Activated naive CD4-positive, alpha-beta T cell treated with anti-CD3 and anti-CD28 coated beads, Interleukin-2, amount 10 ng/mL, durations not matched to agents 7 days and 5 days (primary cell): ENCODE measurements at places on chromosomes 2 and 18.

DNA sequence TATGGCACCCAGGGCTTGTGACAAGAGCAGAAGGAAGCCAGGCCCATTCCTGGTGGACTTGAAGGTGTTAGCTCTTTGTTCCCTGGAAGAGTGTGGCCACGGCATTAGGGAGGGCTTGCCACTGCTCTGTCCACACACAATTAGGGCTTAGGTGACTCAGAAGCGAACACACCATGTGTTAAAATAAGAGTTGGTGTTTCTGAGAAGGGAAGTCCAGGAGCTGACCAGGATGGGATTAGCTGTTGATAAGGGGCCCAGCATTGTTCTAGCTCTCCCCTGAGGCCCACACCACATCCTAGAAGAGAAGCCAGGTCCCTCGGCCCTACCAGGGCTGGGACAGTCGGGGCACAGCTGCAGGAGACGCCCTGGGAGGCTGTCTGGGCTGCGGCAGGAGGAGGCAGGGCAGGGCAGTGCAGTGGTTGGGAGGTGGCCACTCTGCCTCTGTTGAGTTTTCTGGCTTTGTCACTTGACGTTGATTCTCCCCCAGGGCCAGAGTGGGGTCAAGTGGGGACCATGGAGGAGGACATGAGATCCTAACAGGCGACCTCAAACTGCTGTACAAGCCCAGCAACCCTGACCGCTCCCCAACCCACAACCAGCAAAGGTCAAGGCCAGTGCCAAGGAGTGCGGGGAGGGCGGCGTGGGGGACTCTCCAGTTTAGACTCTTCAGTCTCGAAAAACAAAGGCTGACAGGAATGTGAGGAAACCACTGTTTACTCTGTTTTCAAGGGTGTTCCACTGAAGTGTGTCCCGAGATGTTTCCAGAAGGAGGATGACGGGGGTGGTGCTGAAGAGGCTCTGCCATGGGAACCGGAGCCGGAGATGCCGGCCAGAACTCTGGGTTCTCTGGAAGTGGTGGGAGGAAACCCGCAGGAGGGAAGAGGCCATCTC, 16.8 kb downstream of the GNLY start:
- no peak for DNase-seq

- DNase-seq: peak; percentile 47
Observed at GRCh38 chr2:219175928-219176817, 552 bp downstream of the CNPPD1 start.

DNA sequence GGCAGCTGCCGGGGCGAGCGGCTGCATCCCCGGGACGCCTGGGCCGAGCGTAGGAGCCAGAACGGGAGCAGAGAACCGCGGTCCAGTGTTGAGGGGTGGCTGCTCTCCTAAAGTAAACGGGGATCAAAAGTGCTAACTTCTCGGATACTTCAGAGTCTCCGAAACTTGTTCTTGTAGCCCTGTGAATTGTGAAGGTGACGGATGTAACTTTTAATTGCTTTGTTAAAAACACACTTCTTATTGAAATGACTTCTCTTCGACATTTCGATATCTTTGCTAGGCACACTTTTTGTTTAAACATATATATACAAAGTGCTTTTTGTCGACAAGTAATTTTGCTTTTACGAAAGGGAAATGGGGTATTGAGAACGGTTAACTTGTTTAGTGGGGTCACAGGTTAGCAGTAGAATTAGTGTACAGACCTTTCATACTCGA, 540 bp downstream of the ATP9B start:
- DNase-seq: no peak

GRCh38 chr2:136248242-136248641, 130.3 kb upstream of the CXCR4 start:
- no peak for DNase-seq

DNA sequence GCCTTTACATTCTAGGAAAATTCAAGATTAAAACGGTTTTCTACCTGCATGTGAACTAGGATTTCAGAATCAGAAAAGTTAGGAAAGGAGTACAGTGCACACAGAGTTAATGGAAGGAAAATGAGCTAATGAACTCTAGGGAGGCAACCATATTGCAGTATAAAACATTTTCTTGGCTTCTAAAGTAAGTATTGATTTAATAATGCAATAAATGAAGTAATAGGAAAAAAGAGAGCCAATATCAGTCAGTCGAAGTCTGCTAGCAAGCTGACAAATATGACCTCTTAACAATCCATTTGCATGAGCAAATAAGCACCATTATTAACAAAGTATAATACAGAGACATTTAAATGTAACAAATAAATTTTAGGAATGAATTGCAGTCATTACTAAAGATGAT, 80.2 kb upstream of the COL3A1 start:
- DNase-seq: no peak

DNA sequence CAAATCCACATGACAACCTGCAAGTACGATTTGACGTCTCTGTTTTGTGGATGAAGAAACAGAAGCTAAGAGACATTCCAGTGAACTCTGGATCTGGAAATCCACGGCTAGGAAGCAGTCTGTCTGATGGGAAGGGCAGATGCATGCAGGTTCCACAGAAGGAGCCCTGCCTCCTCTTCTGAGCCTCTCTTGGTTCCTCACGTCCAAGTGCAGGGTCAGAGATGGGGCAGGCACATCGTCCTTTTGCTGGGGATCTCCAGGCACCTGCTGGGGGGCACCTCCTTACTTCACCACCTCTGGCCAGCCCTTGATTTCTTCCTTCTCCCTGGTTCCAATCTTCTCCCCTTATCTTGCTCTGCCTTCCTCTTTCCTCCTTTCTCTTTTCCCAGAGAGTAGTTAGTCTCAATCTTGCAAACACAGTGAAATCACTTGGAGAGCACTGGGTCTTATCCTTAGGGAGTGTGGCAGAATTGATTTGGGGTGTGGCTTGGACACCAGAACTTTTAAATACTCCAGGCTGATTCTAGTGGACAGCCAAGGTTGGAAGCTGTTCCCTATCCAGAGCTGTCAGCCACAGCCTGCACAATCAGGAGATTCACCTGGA, 137.8 kb downstream of the BCL2 start:
- DNase-seq: no peak

DNA sequence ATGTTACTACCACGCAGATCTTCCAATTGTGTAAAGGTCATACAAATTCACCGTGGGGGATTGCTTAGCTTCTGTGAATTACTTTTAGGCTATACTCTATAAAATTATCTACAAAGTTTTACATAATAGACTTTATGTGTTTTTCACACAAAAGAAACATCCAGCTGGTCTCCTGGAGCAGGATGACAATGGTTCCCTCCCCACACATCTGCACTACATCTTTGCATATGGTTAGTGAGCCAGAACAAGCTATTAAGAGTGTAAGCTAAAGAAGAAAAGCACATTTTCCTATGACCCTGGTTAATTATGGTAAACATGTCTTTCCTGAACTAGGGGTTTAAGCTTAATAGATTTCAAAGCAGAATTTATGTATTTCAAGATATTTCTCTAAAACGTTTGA, 295.1 kb downstream of the ASXL3 start:
- no peak for DNase-seq

DNA sequence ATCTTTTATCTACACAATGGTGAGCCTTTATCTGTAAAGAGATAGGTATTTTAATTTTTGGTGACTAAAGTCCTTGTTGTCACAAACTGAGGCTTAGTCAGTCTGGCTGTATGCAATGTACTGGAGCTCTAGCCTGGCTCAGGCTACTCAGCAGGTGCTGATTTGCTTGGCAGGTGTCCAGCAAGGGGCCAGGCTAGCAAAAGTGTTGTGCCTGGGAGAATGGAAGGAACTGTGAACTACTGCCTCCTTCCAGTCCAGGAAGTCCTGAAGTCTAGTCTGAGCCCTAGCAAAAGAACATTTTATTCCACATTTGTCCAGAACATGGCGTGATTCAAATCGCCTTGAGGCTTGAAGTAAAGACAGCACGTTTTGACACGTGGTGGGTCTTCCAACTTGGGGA, 260.5 kb downstream of the CCDC85A start:
- no peak for DNase-seq

DNA sequence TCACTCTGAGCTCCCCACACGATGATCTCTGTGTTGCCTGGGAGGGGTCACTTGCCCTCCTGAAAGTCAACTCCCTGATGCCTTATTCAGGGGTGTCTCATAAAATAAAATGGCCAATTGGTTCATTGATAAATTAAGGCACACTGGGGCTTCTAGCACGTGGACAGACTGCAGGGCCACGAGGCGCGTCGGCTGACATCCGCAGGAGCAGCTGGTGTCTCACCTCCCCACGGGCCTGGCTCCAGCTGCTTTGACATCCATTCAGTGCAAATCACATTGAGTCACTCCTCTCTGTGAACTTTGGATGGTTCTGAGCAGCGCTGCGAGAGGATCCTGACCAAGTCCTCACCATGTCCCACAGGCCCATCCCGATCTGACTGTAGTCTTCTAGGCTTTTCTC, 4.6 kb upstream of the ST8SIA3 start:
- no peak for DNase-seq

DNA sequence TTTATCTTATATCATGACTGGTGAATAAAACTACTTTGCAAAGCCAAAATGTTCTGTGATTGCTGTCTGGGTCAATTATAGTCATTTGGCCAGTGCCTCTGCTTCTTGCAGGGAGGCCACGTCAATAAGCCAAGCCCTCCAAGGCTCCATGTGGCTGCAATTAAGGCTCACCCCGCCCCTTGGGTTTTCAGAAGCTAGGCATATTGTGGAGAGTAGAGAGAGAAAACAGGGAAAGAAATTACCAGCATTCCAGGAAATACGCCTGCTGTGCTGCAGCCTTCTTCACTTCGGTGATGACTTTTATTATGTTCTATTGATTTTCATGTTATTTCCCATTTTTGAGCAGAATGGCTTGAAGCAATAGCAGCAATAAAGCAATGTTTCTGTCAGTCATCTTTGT, 319.7 kb downstream of the SOX11 start:
- no peak for DNase-seq

GRCh38 chr2:26018184-26019055, 15.5 kb upstream of the RAB10 start:
- no peak for DNase-seq

DNA sequence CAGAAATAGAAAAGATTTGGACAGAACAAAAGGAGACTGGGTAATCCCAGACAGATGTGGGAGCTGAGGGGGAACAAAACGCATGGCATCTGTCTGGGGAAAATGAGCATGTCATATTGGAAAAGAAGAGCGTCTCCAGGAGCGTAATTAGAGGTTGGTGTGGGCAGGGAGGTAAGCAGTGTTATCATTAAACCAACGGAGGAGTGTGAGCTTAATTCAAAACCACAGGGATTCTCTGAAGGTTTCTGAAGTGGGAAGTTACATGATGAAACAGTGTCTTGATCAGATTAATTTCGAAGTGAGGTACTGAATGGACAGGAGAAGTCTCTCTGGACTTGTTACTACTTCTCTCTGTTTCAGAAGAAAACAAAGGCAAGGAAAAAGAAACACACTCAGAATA, 53.3 kb downstream of the DTNB start:
- DNase-seq: no peak

- no peak for DNase-seq
Observed at GRCh38 chr2:126681505-126681904, 25.5 kb downstream of the GYPC start.

- DNase-seq: no peak
Observed at GRCh38 chr2:206739271-206739670, 21.1 kb upstream of the DYTN start.

- no peak for DNase-seq
Observed at GRCh38 chr2:39995005-39995737, 216.1 kb upstream of the THUMPD2 start.

DNA sequence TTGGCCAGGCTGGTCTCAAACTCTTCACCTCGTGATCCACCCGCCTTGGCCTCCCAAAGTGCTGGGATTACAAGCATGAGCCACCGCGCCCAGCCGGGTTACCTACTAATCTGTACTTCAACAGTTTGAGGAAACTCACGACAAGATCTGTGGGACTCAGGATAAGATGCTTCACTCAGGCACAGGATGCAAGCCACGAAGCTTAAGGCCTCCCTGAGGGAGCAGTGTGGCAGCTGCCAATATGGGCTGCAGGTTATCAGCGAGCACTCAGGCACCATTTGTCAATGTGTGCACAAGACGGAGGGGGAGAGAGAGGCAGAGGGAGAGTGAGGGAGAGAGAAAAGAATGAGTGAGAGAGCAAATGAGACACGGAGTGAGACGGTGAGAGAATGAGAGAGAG, 173.6 kb upstream of the RAB6C start:
- DNase-seq: no peak

DNA sequence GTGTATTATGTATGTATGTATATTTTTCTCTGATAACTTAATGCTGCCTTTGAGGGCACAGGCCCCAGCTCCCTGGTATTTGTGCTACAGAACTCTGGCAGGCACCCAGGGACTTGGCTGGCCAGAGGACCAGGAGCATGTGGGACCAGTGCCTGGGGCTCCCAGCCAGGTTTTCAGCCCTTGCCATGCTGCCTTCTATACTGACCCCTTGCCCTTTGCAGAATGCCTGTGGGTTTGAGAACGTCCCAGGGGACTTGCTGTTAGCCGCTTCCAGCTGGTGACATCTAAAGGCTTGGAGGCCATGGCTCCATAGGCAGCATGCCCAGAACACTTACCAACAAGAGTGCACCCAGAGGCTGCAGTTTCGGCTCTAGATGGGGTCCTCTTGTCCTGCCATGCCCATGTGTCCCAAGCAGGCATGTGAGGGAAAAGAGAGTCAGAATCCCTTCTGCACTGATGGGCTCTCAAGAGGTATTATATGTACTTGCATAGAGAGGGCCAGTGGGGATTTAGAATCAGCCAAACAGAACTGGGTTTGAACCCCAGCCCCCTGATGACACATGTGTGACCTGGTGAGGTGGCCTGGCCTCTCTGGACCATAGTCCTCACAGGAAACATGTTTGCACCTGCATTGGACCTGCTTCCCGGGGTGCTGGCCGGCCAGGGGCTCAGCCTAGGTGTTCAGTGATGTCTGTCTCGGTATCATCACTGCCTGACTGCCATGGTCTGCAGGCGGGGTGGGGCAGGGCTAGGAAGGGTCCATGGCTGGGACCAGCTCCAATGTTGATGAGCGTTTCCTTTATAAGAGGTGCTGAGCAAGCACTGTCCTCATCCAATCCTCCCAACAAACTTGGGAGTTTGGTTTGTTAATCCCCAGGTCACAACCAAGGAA, 119.2 kb upstream of the FHL2 start:
- DNase-seq: no peak

GRCh38 chr2:207251573-207252192, 85.9 kb upstream of the KLF7 start:
- DNase-seq: no peak
